ENCODE measurements at places on chromosomes 6 and 20.
A peak's percentile ranks its signal among the peaks of the same experiment; 100 is the strongest.

- no peak for DNase-seq
These were observed 12.8 kb upstream of the HLA-F start for GRCh38 chr6:29710281-29710941.

- peak; percentile 1 for DNase-seq
These were observed 1258.2 kb upstream of the EYS start for GRCh38 chr6:66965227-66965626.

DNA sequence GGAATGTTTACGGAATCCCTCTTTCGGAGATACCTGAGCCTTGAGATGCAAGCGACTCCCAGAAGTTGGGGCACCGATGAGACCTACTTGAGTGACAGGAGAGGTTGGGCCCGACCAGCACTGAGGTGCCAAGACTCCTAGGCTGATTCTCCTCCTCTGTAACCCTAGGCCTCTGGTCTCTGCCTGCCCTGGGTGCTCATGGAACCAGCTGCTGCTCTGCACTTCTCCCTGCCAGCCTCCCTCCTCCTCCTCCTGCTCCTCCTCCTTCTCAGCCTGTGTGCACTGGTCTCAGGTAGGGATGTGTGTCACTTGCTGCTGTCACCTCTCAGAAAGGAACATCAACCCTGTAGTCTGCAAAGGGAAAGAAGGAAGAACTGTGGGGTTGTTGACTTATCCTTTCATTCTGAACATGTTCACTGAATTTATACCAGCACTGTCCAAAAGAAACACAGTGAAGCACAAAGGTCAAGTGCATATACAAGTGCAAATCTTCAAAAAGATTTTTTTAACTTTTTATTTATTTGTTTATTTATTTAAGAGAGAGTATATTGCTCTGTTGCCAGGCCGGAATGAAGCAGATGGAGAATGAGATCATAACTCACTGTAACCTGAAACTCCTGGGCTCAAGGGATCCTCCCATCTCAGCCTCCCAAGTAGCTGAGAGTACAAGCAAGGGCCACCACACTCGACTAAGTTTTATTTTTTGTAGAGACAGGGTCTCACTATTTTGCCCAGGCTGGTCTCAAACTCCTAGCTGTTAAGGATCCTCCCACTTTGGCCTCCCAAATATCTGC is 913 bp downstream of the BTN2A2 start:
- DNase-seq: peak; percentile 44

DNA sequence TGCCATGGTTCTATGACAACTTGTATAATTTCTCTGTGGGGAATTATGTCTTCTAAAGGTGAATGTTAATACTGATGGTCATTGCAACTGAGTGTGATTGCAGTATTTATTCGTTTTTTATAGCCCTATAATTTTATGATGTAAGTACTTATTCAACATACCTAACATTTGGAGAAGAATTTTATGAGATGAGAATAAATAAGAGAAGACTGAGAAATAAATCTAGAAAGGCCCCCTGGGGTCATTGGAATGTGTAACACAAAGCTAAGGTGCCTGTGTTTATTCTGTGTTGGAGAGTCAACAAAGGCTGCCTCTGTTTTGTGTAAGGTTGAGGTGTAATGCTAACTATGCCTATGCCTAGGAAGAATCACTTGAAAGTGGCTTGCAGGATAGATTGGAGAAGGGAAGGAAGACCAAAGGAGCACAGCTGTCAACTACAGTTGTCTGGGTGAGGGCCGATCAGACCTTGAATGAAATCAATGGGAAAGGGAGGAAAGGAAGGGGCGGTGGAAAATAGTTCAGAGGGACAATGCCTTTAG is 1076.7 kb downstream of the KIF16B start:
- no peak for DNase-seq

- DNase-seq: no peak
These were observed 3.4 kb upstream of the FAM83C start for GRCh38 chr20:35295674-35296073.

GRCh38 chr6:168105813-168106632 is 27.0 kb upstream of the FRMD1 start:
- no peak for DNase-seq

GRCh38 chr20:34511891-34512265 is 4.3 kb upstream of the DYNLRB1 start:
- no peak for DNase-seq

DNA sequence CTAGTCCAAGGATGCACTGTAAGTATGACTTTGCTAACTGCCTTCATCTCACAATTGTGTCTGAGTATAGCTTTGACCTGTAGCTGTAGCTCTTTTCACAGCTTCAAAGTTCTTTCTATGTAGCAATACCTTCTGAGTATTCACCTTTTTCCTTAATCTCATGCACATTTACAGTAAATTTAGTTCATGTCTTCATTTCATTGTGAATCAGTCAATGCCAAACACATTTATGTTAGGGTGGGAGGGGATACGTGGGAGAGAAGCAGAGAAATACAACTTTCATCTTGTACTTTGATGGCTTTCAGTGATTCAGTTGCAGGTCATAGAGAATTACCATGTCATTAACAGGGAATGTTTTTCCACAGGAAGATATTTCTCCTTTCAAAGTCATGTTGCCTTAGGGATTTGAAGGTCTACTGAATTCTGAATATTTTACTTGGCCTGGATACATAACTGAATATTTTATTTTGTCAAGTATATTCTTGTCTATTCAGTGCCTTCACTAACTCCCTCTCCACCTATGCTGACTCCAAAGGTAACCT is 119.2 kb downstream of the TINAG start:
- peak; percentile 14 for DNase-seq

GRCh38 chr20:58690396-58691135 is 2.0 kb upstream of the NPEPL1 start:
- DNase-seq: peak; percentile 14

GRCh38 chr6:144696610-144697368 is 411.7 kb downstream of the UTRN start:
- no peak for DNase-seq

- DNase-seq: no peak
These were observed 39.7 kb downstream of the BCL2L1 start for GRCh38 chr20:31682927-31683326.

GRCh38 chr6:138824482-138825144 is 28.7 kb downstream of the ECT2L start:
- peak; percentile 6 for DNase-seq

DNA sequence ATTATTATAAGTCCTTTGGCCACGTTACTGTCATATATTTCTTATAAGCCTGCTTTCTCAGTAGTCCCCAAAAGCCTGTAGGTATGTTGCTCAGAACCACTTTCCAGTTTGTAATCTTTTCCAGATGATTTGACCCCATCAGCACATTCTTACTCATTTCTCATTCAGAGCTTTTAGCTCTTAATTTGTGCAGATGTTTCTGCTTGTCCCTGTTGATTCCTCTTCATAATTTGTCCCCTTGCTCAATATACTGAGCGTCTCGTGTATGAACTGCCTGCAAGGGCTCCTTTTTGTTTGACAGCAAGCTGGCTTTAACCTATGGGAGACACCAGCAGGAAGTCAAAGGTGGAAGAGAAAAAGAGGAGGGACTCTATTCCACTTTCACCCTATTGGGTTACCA is 733.8 kb upstream of the GJE1 start:
- no peak for DNase-seq

- no peak for DNase-seq
These were observed 34.1 kb upstream of the GGTLC1 start for GRCh38 chr20:24022621-24023180.

DNA sequence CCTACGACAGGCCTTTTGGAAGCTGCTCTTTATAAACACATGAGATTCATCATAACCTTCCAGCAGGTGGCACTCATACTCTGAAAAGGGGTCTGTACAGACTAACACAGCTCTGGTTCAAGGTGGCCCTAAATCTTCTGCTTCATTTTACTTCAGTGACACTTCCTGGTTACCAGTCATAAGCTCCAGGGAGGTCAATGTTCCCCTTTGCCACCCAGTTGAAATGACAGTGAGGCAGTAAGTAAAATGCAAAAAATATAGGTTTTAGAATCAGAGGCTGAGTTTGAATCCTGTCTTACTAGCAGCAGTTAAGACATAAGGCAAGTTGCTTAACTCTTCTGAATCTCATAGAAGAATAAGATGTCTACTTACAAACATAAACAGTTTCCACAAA is 132.8 kb downstream of the CDK19 start:
- DNase-seq: peak; percentile 55

GRCh38 chr6:133359256-133359655 is 118.1 kb downstream of the EYA4 start:
- peak; percentile 25 for DNase-seq

DNA sequence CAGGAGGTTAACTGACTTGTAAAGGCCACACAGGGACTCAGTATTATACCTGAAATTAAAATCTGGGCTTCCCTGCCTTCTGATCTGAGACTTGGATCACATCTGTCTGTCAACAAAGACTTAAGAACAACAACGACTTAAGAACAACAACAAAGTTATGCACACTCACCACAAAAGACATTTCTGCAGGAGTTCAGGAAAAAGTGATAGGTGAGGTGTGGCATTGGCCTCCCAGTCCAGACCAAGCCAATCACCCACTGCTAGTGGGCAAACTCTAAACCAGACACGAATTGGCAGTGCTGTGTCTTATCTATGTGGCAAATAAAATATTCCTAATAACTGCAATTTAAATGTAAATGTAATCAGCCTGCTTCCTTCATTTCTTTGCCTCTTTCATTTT is 61.3 kb downstream of the PRDM1 start:
- DNase-seq: no peak

DNA sequence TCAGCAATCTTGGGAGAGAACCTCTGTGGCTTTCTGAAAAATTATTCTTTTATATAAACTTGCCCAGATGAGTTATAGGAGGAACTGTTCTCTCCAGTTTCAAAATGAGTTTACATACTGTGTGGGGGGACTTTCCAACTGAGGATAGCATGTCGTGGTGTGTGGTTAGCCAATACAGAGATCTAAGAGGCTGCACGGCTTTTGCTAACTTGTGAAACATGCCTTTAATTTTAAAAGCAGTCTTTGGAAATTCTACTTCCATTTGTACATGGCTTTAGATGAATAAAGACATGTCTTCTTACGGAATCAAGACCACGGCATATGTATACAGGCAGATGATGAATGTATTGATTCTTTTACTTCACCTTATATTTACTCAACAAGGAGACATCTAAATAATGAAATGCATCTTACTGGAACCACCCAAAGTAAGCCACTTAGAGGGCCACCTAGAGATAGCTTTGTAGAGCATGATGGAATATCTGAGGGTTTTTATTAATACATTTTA is 39.8 kb downstream of the HIVEP1 start:
- peak; percentile 59 for DNase-seq

DNA sequence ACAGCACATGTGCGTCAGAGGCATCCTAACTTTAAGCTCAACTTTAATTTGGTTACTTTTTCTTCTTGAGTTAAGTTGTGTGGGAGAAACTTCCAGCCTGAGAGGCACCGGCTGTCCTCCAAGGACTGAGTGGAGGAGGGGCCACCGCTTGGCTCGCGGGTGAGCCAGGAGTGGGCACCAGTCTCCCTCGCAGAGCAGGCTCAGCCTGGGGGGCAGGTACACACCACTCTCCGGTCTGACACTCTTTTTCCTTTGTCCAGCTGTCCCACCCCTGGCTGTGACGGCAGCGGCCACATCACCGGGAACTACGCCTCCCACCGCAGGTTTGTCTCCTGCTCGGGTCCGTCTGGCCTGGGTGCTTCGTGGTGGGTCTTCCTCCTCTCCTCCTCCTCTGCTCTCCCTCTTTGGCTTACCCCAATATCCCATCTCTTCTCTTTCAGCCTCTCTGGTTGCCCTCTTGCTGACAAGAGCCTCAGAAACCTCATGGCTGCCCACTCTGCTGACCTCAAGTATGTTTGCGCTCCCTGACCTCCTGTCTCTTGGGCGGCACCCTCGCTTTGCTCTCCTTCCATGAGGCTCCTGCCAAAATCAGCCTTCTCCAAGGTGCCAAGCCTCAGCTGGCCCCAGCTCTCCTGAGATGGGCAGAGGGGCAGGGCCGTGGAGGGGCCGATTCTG is 32.6 kb upstream of the PCMTD2 start:
- peak; percentile 7 for DNase-seq

GRCh38 chr6:129498541-129498940 is 211.4 kb downstream of the ARHGAP18 start:
- peak; percentile 68 for DNase-seq

DNA sequence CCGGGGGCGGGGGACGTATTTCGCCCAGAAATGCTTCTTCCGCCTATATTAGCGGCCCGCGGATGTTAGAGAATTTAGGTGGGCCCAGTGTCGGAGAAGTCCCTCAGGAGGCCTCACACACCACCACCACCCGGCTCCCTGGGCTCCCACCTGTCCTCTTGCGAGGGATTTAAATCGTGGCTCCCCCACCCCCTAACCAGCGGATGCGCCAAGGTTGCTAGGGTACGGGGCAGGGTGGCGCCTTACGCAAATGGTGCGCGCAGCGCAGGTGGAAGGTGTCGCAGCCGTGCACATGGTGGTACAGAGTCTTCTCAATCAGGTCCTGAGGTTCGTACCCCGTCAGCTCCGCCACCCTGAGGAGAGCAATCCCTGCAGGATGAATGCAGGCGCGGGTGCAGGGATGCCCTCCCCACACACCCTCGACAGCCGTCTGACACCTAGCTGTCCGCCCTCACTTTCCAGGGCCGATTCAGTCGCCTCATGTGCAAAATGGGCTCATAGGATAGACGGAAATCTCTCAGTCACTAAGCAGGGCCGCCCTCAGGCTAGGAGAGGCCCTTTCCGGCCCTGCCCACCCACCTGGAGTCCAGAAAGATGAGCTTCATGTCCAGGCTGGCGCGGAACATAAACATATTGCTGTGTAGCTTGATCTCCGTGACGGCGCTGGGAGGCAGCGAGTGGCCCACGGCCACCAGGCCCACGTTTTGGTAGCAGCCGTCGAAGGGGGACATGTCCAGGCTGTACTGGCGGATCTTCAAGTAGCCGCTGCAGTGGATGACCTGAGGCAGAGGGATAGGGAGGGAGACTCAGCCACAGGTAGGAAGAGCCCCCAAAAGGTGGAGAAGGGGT is 16.6 kb downstream of the SIM1 start:
- no peak for DNase-seq

DNA sequence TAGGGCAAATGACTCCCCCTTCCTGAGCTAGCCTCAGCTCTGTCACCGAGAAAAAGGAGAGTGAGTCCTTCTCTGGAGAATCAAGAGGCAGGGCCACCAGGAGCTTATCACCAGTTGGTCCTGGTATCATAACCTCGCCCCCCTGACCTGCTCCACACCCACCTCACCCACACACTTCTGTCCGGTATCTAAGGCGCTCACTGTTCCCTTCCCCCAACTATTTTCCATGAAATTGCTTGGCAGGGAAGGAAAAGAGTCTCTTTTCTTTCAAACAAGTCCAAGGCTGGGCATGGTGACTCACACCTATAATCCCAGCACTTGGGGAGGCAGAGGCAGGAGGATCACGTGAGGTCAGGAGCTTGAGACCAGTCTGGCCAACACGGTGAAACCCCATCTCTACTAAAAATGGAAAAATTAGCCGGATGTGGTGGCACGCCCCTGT is 77.6 kb downstream of the ZMYND8 start:
- peak; percentile 54 for DNase-seq

GRCh38 chr20:62717933-62718332 is 9.3 kb downstream of the NTSR1 start:
- DNase-seq: no peak

GRCh38 chr20:63402860-63403220 is 41.7 kb upstream of the CHRNA4 start:
- no peak for DNase-seq
